Umbilical cord (tissue), 2 donors: ENCODE measurements at places on chromosomes 6 and 20. TPM values are rescaled to one million over a fixed set of nuclear protein-coding genes. Genes with fewer than 3 reads are reported as not detected.

The SIRPD gene
- 4.3 TPM for total RNA-seq

The RTEL1 gene
- 17.6 TPM for total RNA-seq

The PLA2G7 gene
- total RNA-seq = 0.48 TPM

GRCh38 chr6:36290668-36291620, 21.1 kb downstream of the PNPLA1 start:
- no peak for DNase-seq

The SPATA25 gene
- 3.6 TPM for total RNA-seq

GRCh38 chr6:1765160-1765903, 155.6 kb downstream of the FOXC1 start:
- DNase-seq = no peak

GRCh38 chr6:136014454-136015437, 163.2 kb downstream of the PDE7B start:
- peak; percentile 88 for DNase-seq

DNA sequence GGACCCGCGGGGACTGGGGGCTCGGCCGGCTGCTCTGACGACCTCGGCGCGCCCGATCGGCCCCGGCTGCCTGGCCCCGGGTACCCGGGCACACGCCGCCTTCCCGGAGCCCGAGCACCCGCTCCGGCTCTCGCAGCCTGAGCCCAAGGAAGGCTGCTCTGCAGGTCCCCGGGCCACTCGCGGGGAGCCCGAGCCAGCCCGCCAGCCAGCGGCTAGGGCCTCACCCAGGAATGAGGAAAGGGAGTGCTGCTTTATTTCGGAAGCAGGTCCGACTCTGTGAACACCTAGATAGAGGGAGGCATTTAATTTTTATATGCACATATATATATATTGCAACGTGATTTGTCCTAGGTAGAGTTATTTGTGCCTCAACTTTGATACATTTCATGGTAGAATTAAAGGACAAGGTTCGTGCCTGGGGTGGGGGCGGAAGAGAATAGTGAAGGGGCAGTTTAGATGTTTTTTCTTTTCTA, 15.5 kb downstream of the FOXA2 start:
- DNase-seq = no peak

The PCNA gene
- total RNA-seq = 29.4 TPM

The CEBPB gene
- 33.5 TPM for total RNA-seq

The DEFB124 gene
- total RNA-seq = not detected

DNA sequence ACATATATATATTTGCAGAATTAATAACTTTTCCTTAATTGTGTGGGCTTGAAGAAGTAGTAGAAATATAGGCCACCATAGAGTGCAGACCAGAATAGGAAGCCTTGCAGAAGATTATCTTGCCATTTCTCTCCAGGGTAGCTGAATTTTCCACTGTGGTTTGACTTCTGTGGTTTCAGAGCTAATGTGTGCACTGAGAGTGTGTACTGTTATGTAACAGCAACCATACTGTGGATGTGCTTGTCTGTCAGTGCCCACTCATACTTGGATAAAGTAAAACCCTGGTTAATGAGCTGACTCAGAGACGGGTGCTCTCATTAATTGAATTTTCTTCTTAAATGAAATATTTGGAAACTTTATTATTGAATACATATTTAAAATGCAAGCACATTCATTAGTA, 57.2 kb downstream of the CEP43 start:
- peak; percentile 14 for DNase-seq
